Activated CD4-positive, alpha-beta T cell treated with anti-CD3 and anti-CD28 coated beads for 48 hours (primary cell): ENCODE measurements at places on chromosomes 4 and X.

- no peak for DNase-seq
Measured at GRCh38 chr4:141853091-141853764, 216.8 kb downstream of the IL15 start.

GRCh38 chr4:142474398-142475087 lies 371.6 kb downstream of the INPP4B start:
- DNase-seq, result no peak

- DNase-seq, result no peak
Measured at GRCh38 chr4:87805971-87806370, 6.6 kb downstream of the IBSP start.

- no peak for DNase-seq
Measured at GRCh38 chrX:153410373-153410772, 899 bp upstream of the ZFP92 start.

DNA sequence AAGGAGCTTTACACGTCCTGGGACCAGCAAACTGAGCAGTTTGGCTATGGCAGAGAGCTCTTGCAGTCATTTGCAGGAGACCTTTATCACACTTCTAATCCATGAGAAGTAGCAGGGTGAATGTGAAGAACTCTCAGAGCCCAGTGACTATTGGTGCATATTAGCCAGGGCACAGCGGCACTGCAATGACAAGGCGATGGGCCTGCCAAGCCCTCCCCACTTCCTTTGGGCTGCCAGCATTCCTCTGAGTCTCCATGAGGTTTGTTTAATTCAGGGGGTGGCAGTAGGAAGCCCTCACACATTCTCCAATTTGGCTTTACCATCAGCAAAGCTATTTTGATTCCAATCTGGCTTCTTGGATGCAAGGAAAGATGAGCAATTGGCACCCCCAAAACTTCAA lies 79.2 kb upstream of the TSPAN7 start:
- no peak for DNase-seq

GRCh38 chr4:118396881-118397622 lies 44.2 kb upstream of the PRSS12 start:
- no peak for DNase-seq

DNA sequence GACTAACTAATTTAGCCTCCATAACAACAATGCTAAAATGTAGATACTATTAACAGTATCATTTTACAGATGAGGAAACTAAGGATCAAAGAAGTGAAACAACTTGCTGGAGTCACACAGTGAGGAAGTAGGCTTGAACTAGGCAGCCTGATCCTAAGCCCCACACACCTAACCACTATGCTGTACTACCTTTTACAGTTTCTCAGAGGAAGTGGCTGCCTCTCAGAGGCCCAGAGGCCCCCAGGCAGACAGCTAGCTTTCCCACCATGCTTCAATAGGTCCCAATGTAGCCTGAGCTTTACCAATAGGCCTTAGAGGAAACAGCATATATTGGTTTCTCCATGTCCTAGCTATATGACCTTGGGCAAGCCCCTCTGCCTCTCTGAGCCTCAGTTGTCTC lies 69.4 kb upstream of the PJA1 start:
- DNase-seq, result no peak

DNA sequence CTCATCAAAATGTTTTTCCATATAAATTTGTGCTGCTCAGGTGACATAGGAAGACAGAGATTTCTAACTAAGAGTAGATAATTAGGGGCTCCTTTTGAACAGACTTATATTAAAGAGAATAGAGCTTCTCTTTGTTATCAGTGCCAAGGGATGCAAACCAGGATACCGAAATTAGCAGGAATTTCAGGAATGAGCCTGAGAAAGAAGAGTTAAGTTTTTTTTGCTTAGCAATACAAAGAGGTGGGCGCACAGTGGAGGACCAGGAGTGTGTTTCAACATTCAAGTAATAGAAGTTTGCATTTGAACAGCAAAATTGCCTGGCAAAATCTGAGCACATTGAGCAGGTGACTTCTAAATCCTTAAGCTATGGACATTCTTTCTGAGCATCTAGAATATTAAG lies 541.3 kb downstream of the GBA3 start:
- DNase-seq, result no peak

- peak; percentile 64 for DNase-seq
Measured at GRCh38 chr4:83282049-83282535, 2.5 kb downstream of the COQ2 start.

- no peak for DNase-seq
Measured at GRCh38 chr4:20754036-20754435, 53.8 kb downstream of the PACRGL start.

GRCh38 chr4:108690738-108691137 lies 40.3 kb downstream of the OSTC start:
- no peak for DNase-seq

- DNase-seq, result no peak
Measured at GRCh38 chr4:17060230-17060629, 161.8 kb upstream of the LDB2 start.

DNA sequence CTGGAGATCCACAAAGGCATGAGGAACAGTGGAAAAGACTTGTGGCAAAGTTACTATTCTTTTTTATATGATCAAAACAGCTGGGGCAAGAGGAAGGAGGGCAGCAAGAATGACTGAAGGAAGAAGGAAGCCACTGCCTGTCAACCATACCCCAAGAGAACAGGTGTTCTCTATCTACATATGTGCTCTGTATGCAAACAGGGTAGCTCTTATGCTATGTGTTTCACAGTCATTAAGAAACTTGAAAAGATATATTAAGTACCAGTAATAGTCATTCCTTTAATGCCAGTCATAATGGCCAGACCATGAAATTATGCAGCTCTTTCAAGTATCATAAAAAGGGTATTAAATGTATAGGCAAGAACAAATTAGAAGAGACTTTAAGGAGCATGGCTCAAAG lies 363.9 kb downstream of the KLHL13 start:
- DNase-seq, result no peak

- DNase-seq, result no peak
Measured at GRCh38 chr4:183860119-183860518, 45.0 kb upstream of the STOX2 start.

- no peak for DNase-seq
Measured at GRCh38 chr4:17665346-17665745, 50.9 kb downstream of the MED28 start.

DNA sequence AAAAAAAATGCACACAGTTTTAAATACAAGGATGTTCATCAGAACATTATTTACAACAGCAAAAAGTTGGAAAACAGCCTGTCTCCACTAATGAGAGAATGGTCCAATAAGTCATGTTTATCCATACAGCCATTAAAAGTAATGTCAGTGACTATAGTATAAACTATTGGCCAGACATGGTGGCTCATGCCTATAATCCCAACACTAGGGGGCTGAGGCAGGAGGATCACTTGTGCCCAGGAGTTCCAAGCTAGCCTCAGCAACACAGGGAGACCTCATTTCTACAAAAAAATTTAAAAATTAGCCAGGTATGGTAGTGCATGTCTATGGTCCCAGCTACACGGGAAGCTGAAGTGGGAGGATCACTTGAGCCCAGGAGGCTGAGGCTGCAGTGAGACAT lies 48.1 kb upstream of the IL13RA1 start:
- no peak for DNase-seq

GRCh38 chrX:149515954-149516602 lies 11.0 kb upstream of the IDS start:
- no peak for DNase-seq

DNA sequence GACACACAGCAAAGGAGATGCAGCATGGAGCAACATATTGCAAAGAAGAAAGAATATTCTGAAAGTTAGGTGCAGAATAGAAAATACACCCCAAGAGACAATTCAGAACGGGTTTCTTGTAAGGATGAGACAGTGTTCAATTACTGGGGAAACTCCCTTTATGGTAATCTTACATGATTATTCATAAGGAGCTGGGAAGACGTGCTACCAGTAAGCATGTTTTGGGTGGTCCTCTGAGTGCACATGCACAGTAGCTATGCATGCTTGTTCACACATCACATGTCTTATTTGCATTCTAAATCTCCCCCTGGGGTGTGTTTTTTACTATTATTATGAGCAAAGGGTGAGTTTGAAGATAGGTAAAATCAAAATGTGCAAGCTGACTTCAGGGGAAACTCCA lies 1448.8 kb downstream of the TECRL start:
- no peak for DNase-seq
